ENCODE measurements at places on chromosomes 1 and 21.

DNA sequence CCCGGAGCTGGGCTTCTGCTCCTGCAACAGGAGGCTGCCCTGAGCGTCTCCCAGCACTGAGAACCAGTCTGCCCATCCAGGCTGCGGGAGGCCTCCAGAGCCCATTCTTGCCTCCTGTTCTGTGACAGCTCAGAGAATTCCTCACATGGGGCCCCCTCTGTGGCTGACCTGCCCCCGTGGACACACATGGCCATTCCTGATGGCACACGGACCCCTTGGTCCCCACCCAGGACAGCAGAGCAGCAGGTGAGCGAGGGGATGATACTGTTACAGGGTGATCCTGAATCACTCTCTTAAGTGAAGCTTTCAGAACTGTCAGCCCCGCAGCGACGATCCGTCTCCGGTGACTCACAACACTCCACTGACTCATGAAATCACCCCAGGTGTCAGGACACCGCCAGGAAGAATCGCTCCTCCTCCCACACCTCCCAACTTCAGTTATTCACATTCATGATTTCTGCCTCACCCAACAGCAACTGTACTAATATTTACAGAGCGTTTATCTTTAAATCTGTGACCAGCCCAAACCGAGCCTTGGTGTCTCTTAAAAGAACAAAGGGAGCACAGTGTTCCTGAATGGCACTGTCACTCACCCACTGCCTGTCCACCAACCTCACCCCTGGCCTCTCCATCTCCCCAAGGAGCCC is 22.5 kb downstream of the CHD5 start:
- DNase-seq: peak; percentile 78

DNA sequence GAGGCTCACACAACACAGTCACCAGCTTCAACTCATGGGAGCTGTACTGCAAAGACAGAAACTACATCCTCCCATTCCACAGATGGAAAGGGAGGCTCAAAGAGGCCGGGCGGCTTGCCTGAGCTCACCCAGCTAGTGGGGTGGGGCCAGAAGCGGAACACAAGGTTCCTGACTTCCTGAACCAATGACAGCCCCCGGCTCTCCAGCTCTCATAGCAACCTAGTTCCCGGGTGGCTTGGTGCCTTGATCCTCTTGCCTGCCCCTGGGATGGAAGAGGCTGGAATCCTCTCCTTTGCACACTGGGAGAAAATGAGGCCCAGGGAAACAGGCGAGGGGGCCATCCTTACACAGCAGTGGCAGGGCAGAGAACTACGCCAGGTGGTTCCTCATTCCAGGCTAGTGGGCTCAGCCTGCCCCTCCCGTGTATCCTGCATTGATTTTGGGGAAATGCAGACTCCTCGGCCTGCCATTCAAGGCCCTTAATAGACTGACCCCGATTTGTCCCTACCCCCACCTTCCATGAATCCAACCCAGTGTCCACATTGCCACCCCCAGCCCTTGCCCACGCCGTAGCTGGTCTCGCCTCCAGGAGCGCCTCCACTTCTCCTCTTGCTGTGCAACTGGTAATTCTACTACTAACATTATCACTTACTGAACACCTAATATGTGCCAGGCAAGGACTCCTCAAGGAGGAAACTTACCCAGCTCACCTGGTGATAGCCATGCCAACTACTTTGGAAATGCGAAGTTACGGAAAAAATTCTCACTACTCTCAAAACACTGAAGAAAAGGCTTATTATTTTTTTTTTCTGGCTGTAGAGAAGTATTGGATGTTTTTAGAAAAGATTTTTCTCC is 5.0 kb downstream of the RAP1GAP start:
- DNase-seq: no peak

DNA sequence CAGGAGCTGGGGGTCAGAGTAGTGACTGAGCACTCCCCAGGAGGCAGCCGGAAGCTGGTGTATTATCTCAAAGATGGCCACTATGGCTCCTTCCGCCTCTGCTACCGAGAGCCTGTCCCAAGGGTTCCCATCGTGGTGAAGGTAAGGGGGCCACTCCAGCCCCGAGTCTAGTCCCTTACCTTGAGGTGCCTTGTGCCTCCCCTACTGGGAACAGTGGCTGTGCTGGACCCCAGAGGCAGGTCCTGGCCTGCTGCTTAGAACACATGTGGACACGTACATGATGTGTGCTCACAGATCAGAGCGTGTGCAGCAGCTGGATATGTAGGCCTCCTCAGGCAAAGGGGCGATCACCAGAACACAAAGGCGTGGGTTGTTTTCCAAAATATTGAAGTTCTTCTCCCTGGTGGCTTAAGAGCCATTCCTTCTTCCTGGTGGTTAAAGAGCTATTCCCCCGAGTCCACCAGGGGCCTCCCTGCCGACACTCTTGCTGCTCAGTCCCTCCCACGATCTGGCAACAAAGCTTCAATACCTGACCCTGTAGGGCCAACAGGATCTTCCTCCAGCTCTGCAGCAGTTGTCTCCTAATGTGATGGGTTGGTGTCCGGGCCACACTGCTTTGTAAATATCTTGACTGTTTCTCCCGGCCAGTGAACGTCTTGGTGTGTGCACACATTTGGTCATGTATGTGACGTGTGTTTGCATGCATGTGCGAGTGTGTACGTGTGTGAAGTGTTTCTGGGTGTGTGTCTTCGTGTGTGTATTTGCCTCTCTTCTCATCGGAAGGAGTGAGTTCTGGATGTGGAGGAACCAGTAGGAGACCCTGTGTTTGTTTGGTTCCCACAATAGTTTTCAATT is 68.4 kb upstream of the TINAGL1 start:
- no peak for DNase-seq

- no peak for DNase-seq
These were observed 232.3 kb upstream of the USP24 start for GRCh38 chr1:55447488-55447887.

DNA sequence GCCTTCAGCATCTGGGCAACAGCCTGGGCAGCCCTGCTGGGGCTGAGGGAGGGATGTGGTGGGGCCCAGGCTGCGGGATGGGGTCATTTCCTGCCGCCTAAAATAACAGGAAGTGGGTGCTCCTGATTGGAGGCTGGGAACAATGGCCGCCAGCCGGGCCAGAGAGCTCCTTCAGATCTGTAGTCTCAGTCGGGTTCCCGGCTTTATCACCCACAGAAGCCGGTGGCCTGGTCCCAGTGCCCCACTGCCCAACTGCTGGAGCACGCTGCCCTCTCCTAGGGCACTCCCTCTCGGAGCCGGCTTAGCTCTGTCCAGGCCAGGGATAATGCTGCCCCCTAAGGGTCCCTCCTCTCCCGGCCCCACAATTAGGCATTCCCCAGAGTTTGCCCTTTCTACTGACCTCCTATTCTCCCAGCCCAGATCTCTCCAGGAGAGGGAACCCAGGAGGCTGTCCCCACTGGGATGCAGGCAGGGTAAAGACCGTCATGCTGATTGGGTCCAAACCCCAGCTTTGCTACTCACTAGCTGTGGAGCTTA is 5.1 kb downstream of the MAP7D1 start:
- DNase-seq: peak; percentile 86

DNA sequence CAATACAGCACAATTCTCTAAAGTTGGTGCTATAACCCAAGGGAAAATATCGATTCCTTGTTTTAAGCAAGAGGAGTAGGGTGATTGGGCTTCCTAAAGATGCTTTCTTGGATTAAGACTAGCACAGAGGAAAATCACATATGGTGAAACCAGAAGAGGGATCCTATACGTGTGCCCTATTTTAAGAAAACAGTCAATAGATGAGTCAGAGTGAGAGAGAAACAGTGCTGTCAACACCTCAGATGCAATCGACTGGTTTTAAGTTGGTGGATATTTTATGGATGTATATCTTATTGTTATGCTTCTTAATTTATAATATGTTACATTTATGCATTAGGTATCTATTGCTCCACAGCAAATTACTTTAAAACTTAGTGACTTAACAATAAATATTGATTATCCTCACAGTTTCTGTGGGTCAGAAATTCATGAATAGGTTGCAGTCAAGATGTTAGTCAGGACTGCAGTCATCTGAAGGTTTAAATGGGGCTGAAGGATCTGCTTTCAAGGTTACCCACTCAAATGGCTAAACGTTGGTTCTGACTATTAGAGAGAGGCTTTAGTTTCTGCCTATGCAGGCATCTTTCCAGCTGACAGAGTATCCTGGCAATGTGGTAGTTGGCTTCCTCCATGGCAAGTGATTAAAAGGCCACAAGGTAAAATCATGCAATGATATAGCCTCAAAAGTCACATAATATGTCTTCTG is 61.6 kb upstream of the DEPDC1 start:
- DNase-seq: no peak

GRCh38 chr1:152050886-152051675 is 14.3 kb upstream of the S100A11 start:
- no peak for DNase-seq

GRCh38 chr1:5968161-5968736 is 24.0 kb downstream of the NPHP4 start:
- no peak for DNase-seq

GRCh38 chr1:125066385-125066784 is 3881.6 kb downstream of the SRGAP2C start:
- no peak for DNase-seq

GRCh38 chr1:66237722-66238479 is 296.1 kb upstream of the SGIP1 start:
- DNase-seq: no peak

- no peak for DNase-seq
These were observed 99.7 kb upstream of the HAO2 start for GRCh38 chr1:119268879-119269278.

DNA sequence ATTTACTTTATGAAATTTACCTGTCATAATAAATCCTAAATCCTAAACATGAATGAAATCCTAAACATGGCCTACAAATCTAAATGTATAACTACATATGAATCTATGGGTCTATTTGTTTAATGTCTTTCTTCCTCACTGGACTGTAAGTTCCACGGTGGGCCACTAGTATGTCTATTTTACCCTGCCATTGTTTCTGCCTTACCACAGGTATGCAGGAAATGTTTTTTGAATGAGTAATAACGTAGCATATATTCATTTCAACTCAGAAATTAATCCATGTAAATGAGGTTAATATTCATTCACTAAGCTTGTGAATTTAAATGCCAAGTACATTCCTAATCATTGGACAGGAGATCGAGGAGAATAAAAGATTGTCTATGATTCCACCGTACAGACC is 35.3 kb downstream of the B3GALNT2 start:
- no peak for DNase-seq

- no peak for DNase-seq
These were observed 139.8 kb downstream of the ADSS2 start for GRCh38 chr1:244311784-244312532.

Data from activated CD4-positive, alpha-beta T cell treated with anti-CD3 and anti-CD28 coated beads for 48 hours (primary cell).